Upper lobe of left lung (tissue), 6 donors: ENCODE measurements at places on chromosomes 11 and 22. TPM values are rescaled to one million over a fixed set of nuclear protein-coding genes. Genes with fewer than 3 reads are reported as not detected.

The ATG16L2 gene
- total RNA-seq = 39.5 TPM

DNA sequence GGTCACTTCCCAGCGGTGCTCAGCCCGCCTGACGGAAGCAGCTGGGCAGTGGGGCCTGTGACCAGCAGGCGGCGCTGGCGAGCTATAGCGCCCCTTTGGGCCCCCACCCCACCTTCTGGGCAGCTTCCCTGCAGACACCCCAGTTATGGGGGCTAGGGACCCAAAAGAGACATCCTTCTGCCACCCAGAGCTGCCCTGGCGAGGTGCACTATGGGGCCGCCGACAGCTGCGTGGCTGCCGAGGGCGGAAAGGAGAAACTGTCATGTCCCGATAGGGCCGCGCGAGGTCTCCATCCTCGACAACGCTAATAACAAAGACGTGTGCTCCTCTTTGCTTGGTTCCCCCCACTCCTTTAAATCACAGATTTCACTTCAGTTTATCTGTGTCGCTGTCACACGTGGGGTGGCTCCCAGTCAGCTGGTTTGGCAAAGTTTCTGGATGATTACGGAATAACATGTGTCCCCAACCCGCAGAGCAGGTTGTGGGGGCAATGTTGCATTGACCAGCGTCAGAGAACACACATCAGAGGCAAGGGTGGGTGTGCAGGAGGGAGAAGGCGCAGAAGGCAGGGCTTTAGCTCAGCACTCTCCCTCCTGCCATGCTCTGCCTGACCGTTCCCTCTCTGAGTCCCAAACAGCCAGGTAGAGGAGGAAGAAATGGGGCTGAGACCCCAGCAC, 673 bp upstream of the MYO7A start:
- DNase-seq = peak; percentile 93
- peak overlapping the region; percentile 30 for H3K4me3 ChIP-seq
- H3K27ac ChIP-seq = no peak overlapping the region
- H3K4me1 ChIP-seq = peaks cover 16% of the 10 kb centered on the region

GRCh38 chr11:96322775-96323641, 20.0 kb downstream of the MAML2 start:
- H3K27me3 ChIP-seq = no peaks in the 10 kb centered on the region
- no peaks in the 10 kb centered on the region for H3K36me3 ChIP-seq
- peak overlapping the region; percentile 49 for H3K27ac ChIP-seq
- DNase-seq = no peak
- H3K4me1 ChIP-seq = peaks cover 22% of the 10 kb centered on the region
- H3K4me3 ChIP-seq = no peak overlapping the region

The PDE2A gene
- total RNA-seq = 46.1 TPM

The NAA40 gene
- total RNA-seq = 41.9 TPM

The SC5D gene
- total RNA-seq = 43.9 TPM

The TBX1 gene
- total RNA-seq = 12.2 TPM

The TRIM48 gene
- not detected for total RNA-seq

- no peak overlapping the region for H3K27ac ChIP-seq
- no peak for DNase-seq
Measured at GRCh38 chr11:120129570-120129969, 8.3 kb downstream of the TRIM29 start.

The ROBO3 gene
- total RNA-seq = 15.5 TPM

DNA sequence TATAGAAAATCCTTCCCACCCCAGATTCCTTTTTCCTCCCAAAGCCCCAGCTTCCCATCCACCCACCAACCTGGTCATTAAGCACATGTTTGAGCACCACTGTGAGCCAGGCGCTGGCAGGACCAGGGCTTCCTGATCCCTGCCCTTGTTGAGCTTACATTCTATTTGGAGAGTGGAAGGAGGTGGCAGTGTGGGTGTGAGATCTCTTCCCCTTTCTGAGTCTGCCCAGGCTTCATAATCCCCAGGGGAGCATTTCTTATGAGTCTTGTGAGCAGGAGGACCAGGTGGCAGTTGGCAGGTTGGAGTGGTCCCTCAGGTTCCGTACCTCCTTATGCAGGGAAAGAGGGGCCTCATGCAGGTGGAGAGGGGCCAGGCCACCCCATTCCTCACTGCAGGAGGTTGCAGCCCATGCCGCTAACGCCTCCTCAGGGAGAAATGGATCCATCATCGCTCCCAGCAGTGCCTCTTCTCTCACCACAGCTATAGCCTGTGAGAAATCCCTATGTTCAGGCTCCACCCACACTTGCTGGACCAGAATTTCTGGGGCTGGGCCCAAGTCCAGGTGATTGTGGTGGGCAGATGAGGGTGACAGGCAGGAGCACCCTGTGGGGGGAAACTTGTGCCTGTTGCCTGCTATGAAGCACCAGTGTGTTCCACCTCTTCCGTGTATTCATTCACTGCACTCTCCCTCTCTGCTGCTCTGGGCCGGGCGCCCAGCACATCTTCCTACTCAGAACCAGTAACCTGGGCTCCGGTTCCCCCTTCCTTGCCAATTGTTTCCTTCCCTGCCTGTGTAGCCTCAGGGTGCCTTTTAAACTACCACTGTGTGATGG, 23.5 kb downstream of the UBE2L3 start:
- peaks cover 32% of the 10 kb centered on the region for H3K36me3 ChIP-seq
- H3K27ac ChIP-seq = no peak overlapping the region
- peaks cover 29% of the 10 kb centered on the region for H3K4me1 ChIP-seq

- no peak overlapping the region for H3K27ac ChIP-seq
- no peak overlapping the region for H3K4me3 ChIP-seq
- no peaks in the 10 kb centered on the region for H3K27me3 ChIP-seq
- no peaks in the 10 kb centered on the region for H3K36me3 ChIP-seq
- H3K4me1 ChIP-seq = no peaks in the 10 kb centered on the region
Measured at GRCh38 chr11:32386770-32387377, 48.5 kb downstream of the WT1 start.

The POU2AF1 gene
- total RNA-seq = 5.8 TPM

DNA sequence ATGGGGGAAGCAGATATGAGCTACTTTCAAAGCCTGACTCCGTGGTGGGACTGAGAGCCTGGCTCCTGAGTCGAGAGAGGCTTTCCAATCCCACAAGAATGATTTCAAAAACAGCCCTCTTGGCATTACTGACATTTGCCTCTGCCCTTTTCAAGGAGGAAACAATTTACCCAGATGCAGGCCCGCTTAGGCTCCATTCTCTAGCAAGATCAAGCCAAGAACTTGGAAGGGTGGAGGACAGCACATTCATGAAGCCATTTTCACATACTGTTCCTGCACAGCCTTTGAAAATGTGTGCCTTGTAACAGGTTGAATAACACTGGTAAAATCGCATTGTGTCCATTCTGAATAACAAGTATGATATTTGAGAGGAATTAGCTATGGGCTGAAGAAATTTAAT, 58.2 kb upstream of the EED start:
- H3K27me3 ChIP-seq = no peaks in the 10 kb centered on the region
- no peak overlapping the region for H3K4me3 ChIP-seq
- DNase-seq = no peak
- H3K27ac ChIP-seq = no peak overlapping the region
- peaks cover 2% of the 10 kb centered on the region for H3K4me1 ChIP-seq
- H3K36me3 ChIP-seq = no peaks in the 10 kb centered on the region

GRCh38 chr11:34348919-34349318, 8.9 kb downstream of the ABTB2 start:
- H3K4me3 ChIP-seq = no peak overlapping the region
- no peaks in the 10 kb centered on the region for H3K36me3 ChIP-seq
- no peaks in the 10 kb centered on the region for H3K27me3 ChIP-seq
- peaks cover 7% of the 10 kb centered on the region for H3K4me1 ChIP-seq
- H3K27ac ChIP-seq = no peak overlapping the region

DNA sequence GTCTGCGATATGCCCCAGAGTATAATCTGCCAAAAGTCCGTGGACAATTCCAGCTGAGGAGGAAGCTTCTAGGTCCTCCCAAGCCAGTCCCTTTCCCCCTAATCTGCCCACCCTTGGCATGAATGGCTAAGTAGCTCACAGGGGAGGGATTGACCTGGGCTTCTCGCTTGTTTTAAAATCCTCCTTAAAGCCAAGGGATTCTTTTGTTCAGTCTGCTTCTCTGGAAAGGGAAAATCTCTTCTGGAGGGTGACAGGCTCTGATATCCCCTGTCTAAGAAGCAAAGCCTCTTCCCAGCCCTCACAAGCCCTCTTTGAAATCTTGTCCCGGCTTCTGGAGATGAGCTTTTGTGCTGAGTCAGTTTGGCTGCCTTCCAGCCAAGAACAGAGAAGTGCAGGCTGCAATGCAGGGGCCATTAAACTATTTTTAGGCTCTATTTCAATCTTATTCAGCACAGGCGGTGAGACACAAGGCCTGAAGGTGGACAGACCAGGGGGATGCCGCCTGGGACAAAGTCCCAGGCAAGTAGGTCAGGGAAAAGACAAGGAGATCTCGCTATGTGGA, 23.9 kb downstream of the NEFH start:
- no peaks in the 10 kb centered on the region for H3K27me3 ChIP-seq
- DNase-seq = no peak
- H3K4me3 ChIP-seq = no peak overlapping the region
- H3K4me1 ChIP-seq = peaks cover 4% of the 10 kb centered on the region
- peaks cover 10% of the 10 kb centered on the region for H3K36me3 ChIP-seq
- no peak overlapping the region for H3K27ac ChIP-seq

The OR51B2 gene
- total RNA-seq = not detected

The AGBL2 gene
- total RNA-seq = 36.5 TPM

The OR56A1 gene
- not detected for total RNA-seq

GRCh38 chr11:3231851-3232744, at the start of gene MRGPRE:
MRGPRE (minus strand) TSS chr11:3232417; CDS start chr11:3228799, 3,618 bp downstream.
- no peaks in the 10 kb centered on the region for H3K4me1 ChIP-seq
- no peaks in the 10 kb centered on the region for H3K27me3 ChIP-seq
- peak; percentile 18 for DNase-seq
- H3K36me3 ChIP-seq = no peaks in the 10 kb centered on the region
- no peak within 1 kb of the TSS for H3K4me3 ChIP-seq

GRCh38 chr11:121864660-121865059, 251.4 kb downstream of the BLID start:
- H3K4me3 ChIP-seq = no peak overlapping the region
- no peak for DNase-seq
- no peaks in the 10 kb centered on the region for H3K36me3 ChIP-seq

GRCh38 chr11:69870766-69871165, 51.5 kb upstream of the FGF3 start:
- H3K4me3 ChIP-seq = no peak overlapping the region
- peaks cover 3% of the 10 kb centered on the region for H3K27me3 ChIP-seq
- H3K27ac ChIP-seq = no peak overlapping the region
- H3K36me3 ChIP-seq = no peaks in the 10 kb centered on the region

DNA sequence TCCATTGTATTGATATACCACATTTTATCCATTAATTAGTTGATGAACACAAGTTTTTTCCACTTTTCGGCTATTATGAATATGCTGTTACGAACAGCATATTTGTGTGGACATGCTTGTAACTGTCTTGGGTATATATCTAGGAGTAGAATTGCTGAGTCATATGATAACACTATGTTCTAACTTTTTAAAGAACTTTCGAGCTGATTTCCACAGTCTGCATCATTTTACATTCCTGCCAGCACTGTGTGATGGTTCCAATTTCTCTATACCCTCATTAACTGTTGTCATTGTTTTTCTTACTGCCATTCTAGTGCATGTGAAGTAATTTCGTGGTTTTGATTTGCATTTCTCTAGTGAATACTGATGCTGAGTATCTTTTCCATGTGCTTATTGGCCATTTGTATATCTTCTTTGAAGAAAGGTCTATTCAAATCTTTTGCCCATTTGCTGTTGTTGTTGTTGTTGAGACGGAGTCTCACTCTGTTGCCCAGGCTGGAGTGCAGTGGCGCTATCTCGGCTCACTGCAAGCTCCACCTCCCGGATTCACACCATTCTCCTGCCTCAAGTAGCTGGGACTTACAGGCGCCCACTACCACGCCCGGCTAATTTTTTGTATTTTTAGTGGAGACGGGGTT, 7.4 kb upstream of the RCE1 start:
- DNase-seq = no peak
- H3K4me3 ChIP-seq = no peak overlapping the region

GRCh38 chr11:45692808-45693453, 27.5 kb upstream of the CHST1 start:
- no peaks in the 10 kb centered on the region for H3K4me1 ChIP-seq
- H3K27me3 ChIP-seq = no peaks in the 10 kb centered on the region
- H3K36me3 ChIP-seq = no peaks in the 10 kb centered on the region
- no peak overlapping the region for H3K4me3 ChIP-seq

- H3K4me1 ChIP-seq = peaks cover 4% of the 10 kb centered on the region
- H3K27me3 ChIP-seq = no peaks in the 10 kb centered on the region
- H3K4me3 ChIP-seq = no peak overlapping the region
- DNase-seq = no peak
- H3K27ac ChIP-seq = no peak overlapping the region
Measured at GRCh38 chr22:44213489-44214043, 32.8 kb downstream of the PARVG start.

DNA sequence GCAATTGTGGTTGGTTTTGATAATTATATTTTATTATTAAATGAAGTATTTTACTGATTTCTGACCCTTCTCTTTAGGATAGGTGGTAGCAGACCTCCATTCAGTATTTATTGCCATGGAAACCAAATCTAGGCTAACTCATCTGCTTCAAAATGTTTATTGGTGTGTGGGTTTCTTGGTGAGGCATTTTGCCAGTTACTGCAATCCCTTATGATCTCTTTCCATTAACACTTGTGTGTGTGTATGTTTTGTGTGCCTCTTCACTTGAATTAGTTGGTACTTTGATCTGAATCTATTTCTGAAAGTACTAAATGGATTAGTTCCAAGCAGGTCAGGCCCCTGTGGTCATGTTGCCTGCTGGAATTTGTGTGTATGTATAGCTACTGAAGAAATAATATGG, 184.4 kb upstream of the C11orf87 start:
- no peaks in the 10 kb centered on the region for H3K27me3 ChIP-seq
- no peak overlapping the region for H3K27ac ChIP-seq
- no peak overlapping the region for H3K4me3 ChIP-seq
- DNase-seq = no peak

DNA sequence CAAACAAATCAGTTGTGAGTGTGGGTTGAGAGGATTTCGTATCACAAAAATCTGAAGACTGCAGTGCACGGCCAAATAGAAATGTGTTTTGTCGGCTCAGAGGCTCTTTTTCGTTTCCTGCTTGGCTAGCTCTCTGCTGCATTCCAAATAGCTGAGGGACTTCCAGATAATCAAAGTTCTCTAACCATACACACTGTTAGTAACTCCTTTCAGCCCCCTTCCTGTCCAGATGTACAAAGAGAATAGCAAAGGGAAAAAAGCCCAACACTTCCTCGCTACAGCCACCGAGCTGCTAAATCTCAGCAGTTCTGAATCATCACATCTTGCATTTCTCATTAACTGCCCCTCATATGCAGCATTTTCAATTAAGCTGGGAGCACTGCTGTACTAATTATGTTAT, 203.1 kb downstream of the TENM4 start:
- no peak for DNase-seq
- H3K4me3 ChIP-seq = no peak overlapping the region
- H3K27me3 ChIP-seq = no peaks in the 10 kb centered on the region
- no peaks in the 10 kb centered on the region for H3K36me3 ChIP-seq
- H3K27ac ChIP-seq = no peak overlapping the region

GRCh38 chr22:27106985-27107384, 449.6 kb downstream of the MIAT start:
- no peaks in the 10 kb centered on the region for H3K36me3 ChIP-seq
- H3K4me3 ChIP-seq = no peak overlapping the region
- no peak overlapping the region for H3K27ac ChIP-seq

GRCh38 chr11:43925932-43926505, 16.4 kb upstream of the C11orf96 start:
- H3K4me1 ChIP-seq = peaks cover 17% of the 10 kb centered on the region
- no peak for DNase-seq
- no peaks in the 10 kb centered on the region for H3K27me3 ChIP-seq
- no peak overlapping the region for H3K27ac ChIP-seq
- peaks cover 3% of the 10 kb centered on the region for H3K36me3 ChIP-seq
- no peak overlapping the region for H3K4me3 ChIP-seq
